ENCODE measurements at places on chromosomes 2 and 18.
A peak's percentile ranks its signal among the peaks of the same experiment; 100 is the strongest.

- no peak for DNase-seq
Measured at GRCh38 chr18:48295586-48296311, 113.4 kb downstream of the ZBTB7C start.

DNA sequence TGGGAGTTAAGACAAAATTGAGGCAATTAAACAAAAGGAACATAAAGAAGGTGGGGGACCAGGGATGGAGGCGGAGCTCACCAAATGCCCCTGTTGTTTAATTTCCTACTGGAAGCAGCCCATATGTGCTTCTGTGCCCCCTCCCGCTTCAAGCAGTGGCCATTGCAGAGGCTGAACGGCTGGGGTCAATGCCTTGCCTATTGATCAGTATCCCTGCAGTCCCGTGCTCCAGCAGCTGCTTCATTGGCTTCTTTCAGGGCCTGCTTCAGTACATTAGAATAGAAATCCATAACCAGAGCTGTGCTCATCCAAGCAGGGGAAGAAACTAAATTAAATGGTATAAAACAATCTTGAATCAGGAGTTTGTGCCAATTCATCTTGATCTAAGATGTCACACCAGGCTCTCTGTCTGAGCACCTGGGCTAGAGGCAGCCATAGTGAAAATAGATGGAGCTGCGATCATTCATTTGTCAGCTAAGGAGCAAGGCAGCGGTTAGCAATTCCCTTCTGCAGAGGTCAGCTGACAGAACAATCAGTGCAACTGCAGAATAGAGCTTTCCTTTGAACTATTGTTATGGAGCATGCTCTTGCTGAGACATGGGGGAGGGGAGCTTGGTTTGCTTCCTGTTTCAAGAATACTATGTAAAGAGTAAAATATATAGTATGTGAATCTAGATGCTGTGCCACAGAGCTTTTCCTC lies 222.4 kb downstream of the WDR7 start:
- peak; percentile 68 for DNase-seq

- DNase-seq = no peak
Measured at GRCh38 chr2:100184055-100184737, 41.8 kb upstream of the AFF3 start.

GRCh38 chr2:190277234-190278112 lies 42.2 kb downstream of the HIBCH start:
- DNase-seq = peak; percentile 70

DNA sequence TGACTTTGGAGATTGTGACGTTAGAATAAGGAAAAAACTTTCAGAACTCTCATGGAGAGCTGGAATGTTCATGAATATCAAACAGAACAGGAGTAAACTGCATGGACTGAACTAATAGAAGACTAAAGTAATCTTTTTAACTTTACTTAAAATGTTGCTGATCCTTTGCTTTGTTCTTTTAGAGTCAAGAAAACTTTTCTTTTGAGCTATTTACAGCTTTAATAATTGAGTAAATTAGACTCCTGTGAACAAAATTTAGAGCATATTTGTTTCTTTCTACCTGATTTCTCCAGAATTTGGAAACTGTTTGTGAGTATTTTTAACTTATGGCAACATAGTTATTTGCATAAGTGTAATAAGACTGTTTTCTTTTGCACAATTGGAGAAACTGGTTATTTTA lies 146.3 kb downstream of the CDCA7 start:
- no peak for DNase-seq

DNA sequence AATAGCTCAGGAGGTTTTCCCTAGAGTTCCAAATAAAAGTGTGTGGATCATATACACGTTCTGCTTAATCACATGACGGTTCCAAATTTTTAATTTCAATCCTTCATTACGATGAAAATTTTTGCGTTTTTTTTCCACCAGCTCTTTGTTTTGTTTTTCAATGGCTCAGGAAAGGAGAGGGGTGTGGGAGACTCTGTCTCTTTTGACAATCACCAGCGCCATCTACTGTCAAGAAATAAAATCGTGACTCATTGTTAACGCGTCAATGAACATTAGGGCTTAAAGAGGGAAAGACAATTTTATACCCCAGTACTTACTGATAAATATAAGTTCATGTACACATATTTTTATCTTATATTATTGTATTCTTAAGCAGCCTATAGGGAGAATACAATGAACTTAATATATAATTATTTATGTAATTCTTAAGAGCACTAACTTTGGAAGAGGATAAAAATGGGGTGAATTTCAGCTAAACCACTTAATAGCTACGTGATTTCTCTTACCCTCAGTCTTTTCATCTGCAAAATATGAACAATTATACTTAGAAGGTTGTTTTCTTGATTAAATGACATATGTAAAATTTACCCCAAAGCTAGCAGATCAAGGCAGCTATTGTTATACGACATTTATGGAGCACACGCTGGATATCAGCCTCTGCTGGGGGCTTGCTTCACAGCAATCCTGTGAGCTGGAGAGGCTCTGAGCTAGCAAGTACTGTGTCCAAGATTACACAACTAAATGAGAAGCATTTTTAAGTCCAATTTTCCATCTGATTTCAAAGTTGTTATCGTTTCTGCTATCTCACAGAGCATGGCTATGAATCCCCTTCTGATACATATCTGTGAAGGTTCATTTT lies 47.4 kb upstream of the RMDN2 start:
- DNase-seq = peak; percentile 73

DNA sequence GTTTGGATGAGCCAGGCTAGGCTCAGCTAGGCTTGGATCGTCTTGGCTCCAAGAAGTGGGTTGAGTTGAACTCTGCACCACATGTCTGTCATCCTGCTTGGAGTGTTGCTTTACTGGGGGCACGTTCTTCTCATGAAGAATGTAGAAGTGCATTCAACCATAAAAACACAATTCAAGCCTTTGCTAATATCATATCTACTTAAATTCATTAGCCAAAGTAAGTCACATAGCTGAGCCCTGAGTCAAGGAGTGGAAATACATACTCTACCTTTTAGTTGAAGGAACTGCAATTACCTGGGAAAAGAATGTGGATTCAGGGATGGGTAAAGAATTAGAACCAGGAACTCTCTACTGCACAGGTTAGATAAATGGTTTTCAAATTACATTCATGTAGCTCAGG lies 360.4 kb upstream of the KCNH7 start:
- DNase-seq = no peak

DNA sequence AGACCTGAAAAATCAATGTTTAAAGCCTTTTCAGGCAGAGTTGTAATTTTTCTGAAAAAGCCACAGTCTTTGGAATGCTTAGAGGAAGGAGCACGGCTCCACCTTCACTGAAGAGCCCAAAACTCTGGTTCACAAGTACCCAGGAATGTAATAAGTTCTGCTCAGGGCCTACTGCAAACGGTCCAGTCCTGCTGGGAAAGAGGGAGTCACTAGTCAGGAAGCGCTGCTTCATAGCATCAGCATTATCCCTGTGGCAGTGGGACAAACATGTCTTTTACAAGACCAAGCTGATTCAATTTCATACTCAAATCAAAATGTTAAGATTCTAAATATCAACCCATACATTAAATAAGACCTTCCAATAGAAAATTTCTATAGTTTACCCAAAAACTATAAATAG lies 152.9 kb upstream of the PGAP1 start:
- no peak for DNase-seq

- no peak for DNase-seq
Measured at GRCh38 chr2:7976206-7976605, 705.6 kb upstream of the ID2 start.

DNA sequence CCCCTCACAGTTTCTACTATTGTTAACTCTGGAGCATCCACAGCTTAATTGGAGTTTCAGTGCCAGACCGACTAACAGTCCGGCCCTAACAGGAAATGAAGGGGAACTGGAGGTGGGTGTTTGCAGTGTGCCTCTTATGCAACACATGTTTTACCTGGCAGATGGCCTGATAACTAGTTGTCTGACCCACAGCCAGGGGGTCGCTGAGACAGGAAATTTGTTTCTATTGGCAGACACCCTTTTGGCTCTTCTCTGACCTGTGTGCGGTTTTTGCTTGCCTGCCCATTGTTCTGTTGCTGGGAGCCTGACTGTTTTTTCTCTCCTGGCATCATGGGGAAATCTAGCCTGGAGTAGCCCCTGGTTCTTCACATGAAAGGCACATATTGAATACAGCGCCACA lies 1329.8 kb downstream of the DSC3 start:
- DNase-seq = peak; percentile 4

DNA sequence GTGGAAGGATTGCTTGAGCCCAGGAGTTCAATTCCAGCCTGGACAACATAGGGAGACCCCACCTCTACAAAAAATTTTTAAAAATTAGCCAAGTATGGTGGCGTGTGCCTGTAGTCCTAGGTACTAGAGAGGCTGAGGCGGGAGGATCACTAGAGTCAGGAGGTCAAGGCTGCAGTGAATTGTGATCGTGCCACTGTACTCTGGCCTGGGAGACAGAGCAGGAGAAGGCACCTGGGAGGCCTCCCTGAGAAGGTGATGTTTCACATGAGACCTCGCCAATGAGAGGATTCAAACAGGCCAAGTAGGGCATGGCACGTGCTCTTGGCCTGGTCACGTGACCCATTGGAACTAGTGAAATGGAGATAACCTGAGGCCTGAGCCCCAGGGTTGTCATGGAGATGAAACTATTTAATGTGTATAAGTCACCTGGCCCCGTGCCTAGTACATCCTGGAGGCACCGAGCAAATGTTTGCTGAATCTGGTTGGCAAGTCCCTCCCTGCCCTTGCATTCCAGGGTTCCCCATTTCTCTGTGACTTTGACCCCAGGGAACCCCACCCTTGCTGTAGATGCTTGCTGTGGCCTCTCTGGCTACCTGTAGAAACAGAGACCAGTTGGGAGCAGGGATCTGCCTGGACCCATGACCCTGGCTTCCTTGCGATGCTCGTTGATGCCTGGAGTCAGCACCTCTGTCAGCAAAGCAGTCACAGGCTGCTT lies 26.1 kb upstream of the ROCK2 start:
- no peak for DNase-seq

DNA sequence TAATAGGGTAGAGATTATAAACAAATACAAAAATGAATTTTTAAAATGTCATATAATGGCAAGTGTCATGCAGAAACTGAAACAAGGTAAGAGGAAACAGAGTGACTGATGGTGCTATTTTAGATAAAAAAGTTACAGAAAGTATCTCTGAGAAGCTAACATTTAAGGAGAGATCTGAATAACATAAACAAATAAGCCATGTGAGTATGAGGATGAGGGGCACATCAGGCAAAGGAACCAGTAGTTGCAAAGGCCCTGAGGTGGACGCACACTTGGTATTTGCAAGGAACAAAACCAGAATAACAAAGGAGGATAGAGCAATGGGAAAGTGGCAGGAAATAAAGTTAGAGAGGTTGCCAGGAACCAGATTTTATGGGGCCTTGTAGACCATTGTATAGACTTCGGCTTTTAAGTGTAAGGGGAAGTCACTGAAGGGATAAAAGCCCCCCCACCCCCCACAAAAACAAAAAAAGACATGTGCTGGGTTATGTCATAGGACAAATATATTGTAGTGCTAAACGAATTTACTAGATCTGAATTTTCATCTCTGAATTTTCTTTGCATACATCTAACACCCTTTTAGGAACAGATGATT lies 159.2 kb downstream of the DTNB start:
- peak; percentile 29 for DNase-seq

GRCh38 chr2:127347734-127348392 lies 39.9 kb downstream of the MAP3K2 start:
- DNase-seq = no peak

- no peak for DNase-seq
Measured at GRCh38 chr18:40583671-40584070, 1371.4 kb upstream of the PIK3C3 start.

- no peak for DNase-seq
Measured at GRCh38 chr2:28273751-28274150, 118.9 kb upstream of the FOSL2 start.

DNA sequence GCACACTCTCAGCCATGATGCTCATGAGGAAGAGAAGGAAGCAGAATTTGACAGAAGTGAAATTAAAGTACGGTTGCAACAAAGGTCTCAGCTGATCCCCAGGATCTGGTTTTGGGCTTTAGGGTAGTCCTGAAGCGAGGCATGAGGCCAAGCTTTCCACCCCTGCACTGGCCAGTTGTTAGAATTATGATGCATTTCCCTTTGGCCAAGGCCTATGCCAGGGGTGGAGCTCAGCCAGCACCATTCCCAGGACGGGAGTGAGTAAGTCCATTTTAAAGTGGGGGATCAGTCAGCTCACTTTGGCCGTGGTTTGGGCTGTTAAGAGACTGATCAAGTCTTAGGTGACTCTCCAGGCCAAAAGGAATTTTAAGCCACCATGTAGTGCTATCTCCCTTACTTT lies 314.5 kb upstream of the MMADHC start:
- DNase-seq = no peak

GRCh38 chr2:23506531-23507266 lies 121.7 kb downstream of the KLHL29 start:
- no peak for DNase-seq

DNA sequence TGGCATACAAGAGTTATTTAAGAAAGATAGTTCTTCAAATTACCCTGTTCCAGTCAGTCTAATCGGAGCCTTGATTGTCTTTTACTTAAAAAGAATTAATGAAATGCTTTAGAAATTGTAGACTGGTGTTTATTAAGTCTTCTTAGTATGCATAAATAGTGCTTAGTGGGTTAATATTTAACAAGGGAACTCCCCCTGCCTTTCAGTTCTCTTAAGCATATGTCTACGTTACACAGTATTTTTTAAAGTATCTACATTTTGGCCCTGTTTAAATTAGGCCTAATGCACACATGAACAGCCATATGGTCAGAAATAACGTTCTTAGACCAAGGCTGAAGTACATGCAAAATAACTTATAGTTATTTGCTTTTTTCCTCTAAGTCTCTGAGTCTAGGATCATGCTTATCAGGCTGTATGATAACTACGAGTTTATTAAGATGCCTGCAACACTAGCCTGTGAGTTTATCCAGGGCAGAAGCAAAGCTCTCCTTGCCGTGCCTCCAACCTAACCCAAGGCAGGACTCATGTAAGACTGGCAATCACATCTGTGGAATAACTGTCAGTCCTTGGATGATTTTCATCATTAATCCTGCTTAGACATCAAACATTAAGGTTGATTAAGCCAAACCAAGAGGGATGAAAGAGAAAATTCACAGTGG lies 6.7 kb downstream of the BCL2 start:
- DNase-seq = no peak

DNA sequence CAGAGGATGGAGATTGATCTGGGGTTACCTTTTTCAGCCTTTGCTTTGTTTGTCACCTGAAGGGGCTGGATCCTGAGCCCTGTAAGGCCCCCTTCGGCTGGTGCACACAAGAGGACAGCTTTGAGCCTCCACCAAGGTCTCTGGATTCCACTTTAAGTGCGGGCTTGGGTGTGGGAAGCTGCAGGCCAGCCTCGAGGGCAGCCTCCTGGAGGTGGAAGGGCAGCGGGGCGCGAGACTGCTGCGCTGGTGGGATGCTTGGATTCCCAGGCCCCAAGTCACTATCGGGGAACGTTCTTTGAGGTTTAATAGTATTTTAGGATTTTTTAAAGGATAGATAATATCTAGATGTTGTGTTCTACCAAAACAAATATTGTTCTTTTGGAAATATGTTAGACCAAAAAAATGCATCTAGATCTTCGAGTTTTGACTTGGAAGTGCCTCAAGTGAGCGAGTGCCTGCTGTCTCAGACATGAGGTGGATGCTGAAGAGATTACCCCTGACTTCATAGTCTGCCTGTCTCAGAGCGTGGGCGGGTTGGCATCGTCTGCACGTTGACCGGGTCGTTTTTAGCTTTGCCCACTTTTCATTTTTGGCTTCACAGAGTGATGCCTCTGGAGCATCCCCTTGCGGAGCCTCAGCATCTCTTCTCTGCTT lies 113.8 kb downstream of the AGAP1 start:
- no peak for DNase-seq

Measured in endothelial cell of umbilical vein (primary cell).